ENCODE measurements at places on chromosomes 2 and 18.

DNA sequence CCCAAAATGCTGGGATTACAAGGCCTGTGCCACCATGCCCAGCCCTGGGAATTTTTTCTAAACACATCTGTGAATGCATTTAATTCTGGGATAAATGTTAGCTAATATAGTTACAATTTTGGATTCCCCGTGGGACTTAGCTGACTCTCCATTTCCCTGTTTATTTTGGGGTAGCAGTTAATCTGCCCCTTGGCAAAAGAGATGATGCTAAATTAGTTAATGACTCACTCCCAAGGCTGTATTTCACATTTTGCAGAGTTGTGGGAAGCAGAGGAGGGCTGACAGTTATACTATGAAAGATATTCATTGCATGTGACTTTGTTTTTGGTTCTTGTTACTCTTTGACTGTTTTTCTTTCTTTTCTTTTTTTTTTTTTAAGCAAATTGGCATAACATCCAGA, 3.2 kb downstream of the MTHFD2 start:
- DNase-seq = no peak

DNA sequence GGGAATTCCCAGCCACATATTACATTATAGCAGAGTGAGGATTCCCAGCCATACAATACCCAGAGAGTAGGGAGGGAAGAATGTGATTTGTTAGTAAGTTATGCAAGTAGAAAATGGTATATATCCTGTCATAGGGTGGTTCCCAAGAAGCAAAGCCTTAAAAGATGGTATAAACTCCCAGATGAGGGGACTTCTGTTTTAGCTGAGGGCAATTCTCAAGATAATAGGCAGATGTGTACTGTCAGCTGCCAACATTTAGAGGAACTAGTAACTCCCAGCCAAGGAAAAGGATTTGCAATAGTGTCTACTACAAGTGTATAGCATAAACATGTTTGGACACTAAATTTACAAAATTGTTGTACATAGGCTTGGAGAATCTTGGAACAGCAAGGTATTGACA, 86.5 kb downstream of the XDH start:
- no peak for DNase-seq

GRCh38 chr18:59835605-59836379, 64.0 kb upstream of the PMAIP1 start:
- no peak for DNase-seq

DNA sequence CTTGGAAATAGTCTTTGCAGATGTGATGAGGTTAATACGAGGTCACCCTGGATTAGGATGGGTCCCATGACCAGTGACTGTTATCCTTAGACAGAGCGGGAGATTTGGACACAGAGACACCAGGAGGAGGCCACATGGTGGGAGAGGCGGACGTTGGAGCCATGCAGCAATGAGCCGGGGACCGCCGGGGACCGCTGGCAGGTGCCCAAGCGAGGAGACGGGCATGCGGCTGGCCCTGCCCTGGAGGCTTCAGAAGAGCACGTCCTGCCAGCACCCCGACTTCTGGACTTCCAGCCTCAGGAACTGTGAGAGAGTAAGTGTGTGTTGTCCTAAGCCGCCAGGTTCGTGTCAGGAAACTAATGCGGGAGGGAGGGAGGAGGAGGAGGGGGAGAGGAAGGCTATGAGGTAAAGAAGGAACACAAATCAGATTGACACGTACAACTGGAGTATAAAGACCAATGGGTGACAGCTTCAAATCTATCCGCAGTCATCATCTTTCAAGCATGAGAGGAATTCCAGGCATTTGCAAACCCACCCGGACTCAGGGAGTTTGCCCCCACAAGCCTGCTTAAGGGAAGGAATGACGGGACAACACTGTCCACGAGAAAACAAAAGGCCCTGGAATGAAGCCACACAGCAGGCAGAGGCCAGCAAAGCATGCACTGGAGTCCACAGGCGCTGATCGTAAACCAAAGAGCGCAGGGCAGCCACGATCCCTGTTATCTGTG, 11.6 kb upstream of the BOK start:
- DNase-seq = no peak

DNA sequence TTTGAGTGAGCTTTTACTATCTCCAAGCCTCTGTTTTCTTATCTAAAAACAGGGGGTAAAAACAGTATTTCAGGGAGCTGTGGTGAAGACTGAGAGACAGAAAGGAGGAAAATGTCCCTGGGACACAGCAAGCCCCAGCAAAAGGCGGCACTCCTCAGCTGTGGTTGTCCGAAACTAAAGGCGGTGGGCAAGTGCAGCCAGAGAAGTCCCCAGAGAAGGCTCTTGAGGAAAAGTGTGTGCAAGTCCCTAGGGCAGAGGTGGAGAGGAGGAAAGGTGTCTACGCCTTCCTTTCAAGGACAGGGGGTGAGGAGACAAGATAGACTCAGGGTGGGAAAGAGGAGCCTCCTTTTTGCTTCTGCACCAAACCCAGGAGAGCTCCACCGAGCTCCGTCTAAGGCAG, 45.5 kb downstream of the CYP27C1 start:
- no peak for DNase-seq

GRCh38 chr18:73895701-73896100, 251.9 kb downstream of the FBXO15 start:
- no peak for DNase-seq
